ENCODE measurements at places on chromosomes 2 and 18.

- H3K27me3 ChIP-seq, result no peaks in the 10 kb centered on the region
- H3K36me3 ChIP-seq, result peaks cover 16% of the 10 kb centered on the region
- H3K4me3 ChIP-seq, result no peak overlapping the region
- H3K4me1 ChIP-seq, result peaks cover 61% of the 10 kb centered on the region
- no peak overlapping the region for H3K27ac ChIP-seq
Observed at GRCh38 chr18:59002974-59003594, 136.6 kb upstream of the SEC11C start.

GRCh38 chr2:38115216-38116032 is 39.5 kb upstream of the CYP1B1 start:
- H3K36me3 ChIP-seq, result no peaks in the 10 kb centered on the region
- H3K27ac ChIP-seq, result no peak overlapping the region
- peaks cover 24% of the 10 kb centered on the region for H3K27me3 ChIP-seq
- peak; percentile 30 for DNase-seq

- no peak overlapping the region for H3K27ac ChIP-seq
- no peaks in the 10 kb centered on the region for H3K4me1 ChIP-seq
Observed at GRCh38 chr2:45046786-45047185, 37.5 kb upstream of the SIX2 start.

GRCh38 chr2:7133521-7133920 is 216.3 kb downstream of the RNF144A start:
- DNase-seq, result no peak
- H3K36me3 ChIP-seq, result no peaks in the 10 kb centered on the region
- H3K27ac ChIP-seq, result no peak overlapping the region
- no peaks in the 10 kb centered on the region for H3K4me1 ChIP-seq
- no peak overlapping the region for H3K4me3 ChIP-seq

All from HFFc6 (cell line).